ENCODE measurements at places on chromosomes 12 and 14. TPM values are rescaled to one million over a fixed set of nuclear protein-coding genes. Genes with fewer than 3 reads are reported as not detected.

- no peak for DNase-seq
Observed at GRCh38 chr14:90458536-90458935, 61.7 kb downstream of the CALM1 start.

DNA sequence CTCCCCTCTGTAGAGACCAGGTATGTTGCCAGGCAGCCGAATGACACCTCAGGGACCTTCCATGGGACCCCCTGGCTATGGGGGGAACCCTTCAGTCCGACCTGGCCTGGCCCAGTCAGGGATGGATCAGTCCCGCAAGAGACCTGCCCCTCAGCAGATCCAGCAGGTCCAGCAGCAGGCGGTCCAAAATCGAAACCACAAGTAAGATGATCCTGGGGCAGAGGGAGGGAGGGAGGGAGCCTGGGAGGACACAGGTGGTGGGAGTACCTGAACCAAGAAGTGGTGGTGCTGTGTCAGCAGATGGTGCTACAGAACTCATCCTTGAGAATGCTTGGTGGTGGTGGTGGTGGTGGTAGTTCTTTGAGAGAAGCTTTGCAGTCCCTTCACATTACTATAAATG lies 1.0 kb downstream of the SMARCD1 start:
- no peak for DNase-seq

GRCh38 chr14:35879151-35879648 lies 53.1 kb downstream of the BRMS1L start:
- no peak for DNase-seq

GRCh38 chr12:32420356-32420755 lies 21.0 kb downstream of the FGD4 start:
- DNase-seq, result no peak

GRCh38 chr14:78863143-78863542 lies 693.0 kb downstream of the NRXN3 start:
- DNase-seq, result peak; percentile 60

Gene REP15
- 1.3 TPM for total RNA-seq
